ENCODE measurements at places on chromosomes 7 and 10.

GRCh38 chr7:91025906-91026390, 238.3 kb upstream of the FZD1 start:
- no peak for DNase-seq

DNA sequence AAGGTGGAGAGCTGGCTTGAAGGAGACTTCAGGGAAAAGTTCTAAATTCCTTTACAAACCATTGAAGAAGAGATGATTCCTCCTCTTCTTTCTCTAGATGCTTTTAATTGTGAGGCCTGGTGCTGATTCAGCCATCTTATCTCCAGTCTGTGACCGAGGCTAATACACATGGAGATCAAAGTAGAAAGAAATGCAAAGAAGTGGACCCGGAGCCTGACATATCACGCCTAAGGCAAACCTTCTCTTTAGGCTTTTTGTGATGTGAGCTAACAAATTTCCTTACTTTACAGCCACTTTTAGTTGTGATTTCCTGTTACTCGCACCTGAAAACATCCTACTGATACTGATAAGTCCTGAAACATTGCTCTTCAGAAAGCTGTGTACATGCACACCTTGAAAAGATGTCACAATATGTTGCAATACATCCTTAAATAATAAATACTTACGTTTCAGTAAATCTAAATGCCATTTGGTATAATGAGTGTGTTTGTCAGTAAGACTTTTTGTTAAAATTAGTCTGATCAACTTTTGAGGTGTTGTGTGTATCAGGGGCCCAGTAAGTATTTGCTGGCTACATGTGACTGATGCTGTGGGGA, 192.4 kb downstream of the BAMBI start:
- no peak for DNase-seq

DNA sequence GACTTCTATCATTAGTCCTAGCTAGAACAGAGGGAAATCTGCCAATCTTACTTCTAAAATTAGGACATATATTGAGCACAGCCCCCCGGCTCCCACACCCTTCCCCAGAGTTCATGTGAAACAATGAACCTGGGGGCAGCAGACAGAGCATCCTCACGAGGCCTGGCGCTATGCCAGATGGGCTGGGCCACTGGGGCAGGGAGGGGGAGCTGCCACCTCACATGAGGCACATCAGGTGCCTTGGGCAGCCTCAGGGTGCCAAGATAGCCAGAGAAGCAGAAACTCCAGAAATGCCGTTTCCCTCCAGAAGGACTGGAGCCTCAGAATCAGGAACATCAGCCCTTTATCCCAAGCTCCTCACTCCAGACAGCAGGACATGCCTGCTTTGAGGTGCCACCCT, 92.8 kb upstream of the LANCL2 start:
- no peak for DNase-seq

DNA sequence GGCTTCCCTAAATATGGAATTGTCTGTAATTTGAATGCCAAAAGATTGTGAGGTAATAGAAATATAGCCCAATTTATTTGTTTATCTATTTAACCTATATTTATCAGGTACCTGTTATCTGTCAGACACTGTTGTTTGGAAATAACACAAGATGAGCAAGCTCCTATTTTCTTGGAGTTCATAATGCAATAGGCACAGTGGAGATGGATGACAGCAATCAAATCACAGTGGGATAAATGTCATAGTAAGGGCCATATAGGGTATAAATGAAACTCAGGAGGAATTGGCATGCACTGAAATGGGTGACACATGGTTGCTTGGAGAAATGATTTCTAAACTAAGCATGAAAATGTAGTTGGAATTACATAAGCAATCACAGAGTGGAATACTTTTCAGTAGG, 761.8 kb upstream of the MBL2 start:
- DNase-seq = no peak

DNA sequence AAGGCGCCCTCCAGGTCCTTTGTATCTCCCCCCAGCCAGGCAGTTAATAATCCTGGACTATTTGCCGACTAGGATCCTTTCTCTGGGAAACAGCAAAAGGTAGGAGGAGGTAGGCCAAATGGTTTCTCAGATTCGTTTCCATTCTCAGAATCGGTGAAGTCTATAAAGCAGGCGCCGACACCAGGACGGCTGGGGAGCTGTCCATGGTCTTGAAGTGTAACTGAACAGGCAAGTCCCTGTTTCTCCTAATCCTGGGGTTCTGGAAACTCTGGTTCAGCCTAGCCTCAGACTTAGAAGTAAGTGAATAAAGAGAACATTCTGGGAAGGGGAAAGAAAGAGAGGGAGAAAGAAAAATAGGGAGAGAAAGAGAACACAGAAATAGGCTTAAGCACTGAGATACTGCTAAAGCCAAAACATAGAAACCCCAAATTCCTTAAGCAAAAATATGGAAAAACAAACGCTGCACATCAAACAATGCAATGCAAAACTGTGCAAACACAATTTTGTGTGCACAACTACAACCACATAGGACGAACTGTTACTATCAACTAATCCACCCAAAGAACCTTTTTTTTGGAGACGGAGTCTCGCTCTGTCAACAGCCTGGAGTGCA, 11.1 kb upstream of the INA start:
- peak; percentile 27 for DNase-seq

DNA sequence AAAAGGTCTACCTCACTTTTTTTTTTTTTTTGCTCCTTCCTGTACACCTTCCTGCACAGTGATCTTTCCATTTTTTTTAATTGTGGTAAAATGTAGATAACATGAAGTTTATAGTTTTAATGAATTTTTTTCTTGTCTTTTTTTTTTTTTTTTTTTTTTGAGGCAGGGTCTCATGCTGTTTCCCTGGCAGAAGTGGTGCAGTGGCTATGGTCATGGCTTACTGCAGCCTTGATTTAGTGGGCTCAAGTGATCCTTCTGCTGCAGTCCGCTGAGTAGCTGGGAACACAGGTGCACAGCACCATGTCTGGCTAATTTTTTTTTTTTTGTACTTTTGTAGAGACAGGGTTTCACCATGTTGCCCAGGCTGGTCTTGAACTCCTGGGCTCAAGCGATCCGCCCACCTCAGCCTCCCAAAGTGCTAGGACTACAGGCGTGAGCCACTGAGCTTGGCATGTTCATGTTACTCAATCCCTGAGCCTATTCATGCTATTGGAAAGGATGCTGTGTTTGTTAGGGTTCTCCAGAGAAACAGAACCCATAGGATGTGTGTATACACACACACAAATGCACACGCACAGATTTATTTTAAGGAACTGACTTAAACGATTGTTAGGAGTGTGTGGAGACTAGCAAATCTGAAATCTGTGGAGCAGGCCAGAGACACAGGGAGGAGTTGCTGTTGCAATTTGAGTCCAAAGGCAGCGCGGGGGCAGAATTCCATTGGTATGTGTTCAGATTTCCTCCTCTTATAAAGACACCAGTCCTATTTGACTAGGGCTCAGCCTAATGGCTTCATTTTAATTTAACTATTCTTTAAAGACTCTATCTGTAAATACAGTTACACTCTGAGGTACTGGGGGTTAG, 29.1 kb downstream of the GALNT11 start:
- no peak for DNase-seq

DNA sequence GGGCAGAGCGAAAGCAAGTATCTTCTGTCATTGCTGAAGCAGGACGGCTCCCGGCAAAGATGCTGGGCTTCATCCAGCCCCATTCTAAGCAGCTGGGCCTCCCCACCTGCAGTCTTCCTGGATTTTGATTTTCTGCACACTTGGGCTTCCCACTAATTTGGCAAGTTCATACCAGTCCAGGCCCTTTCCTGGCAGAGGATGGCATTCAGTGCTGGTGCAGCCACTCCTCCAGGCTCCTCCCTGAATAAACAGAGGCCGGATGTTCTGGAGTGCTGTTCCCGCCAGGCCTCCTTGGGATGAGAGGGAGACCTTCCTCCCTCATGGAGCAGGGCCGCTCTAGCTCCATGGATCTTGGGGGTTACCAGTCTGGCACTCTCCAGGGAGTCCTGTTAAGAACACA, 3.4 kb downstream of the BAG3 start:
- DNase-seq = no peak

GRCh38 chr10:18222866-18223265, 82.6 kb downstream of the CACNB2 start:
- no peak for DNase-seq

DNA sequence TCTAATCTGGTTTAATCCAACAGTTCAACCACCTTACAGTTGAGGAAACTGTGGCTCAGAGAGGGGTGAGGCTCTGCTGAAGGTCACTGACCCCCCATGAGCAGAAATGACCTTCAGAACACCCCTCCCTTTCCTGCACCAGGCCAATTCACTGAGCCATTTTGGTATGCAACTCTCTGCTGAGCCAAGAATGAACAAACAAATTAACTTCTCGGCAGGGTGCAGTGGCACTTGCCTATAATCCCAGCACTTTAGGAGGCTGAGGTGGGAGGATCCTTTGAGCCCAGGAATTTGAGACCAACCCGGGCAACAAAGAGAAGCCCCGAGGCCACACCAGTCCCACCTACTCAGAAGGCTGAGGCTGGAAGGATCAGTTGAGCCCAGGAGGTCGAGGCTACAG, 29.8 kb downstream of the PDGFA start:
- DNase-seq = no peak

- no peak for DNase-seq
These were observed 255.7 kb upstream of the PPP2R2D start for GRCh38 chr10:131644864-131645658.

- DNase-seq = no peak
These were observed 2.8 kb upstream of the OR6V1 start for GRCh38 chr7:143049362-143049761.

- no peak for DNase-seq
These were observed 21.3 kb downstream of the BTBD16 start for GRCh38 chr10:122292376-122292775.

DNA sequence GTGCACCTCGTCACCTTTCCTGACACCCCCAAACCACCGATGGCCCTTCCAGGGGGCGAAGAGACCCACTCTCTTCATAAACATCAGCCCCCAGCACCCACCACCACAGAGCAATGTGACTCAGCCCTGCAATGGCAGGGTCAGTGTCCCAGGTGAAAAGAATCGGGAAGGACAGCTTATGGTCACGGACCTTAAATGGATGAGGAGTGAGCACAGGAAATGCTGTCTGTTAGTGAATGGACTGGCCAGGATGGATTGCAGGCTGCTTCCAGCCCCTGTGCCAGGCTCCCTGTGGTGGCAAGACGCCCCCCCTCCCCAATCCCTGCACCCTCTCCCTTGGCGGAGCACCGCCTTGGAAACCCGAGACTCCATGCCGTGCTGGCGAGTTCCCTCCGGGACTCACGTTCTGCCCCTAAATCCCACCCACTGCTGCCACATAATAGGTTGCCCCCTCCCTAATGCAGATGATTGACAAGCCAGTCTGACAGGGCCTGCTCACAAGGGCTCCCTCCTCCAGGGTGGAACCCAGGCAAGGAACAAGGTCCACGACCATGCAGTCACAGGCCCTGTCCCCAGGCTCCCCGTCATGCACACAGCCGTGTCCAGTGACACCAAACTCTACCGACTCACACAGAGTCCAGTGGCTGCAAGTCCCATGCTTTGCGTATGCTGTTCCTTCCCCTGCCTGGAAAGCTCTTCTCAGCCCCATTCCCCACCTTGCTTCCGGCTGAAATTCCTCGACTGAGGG, 7.3 kb downstream of the ASB13 start:
- no peak for DNase-seq

DNA sequence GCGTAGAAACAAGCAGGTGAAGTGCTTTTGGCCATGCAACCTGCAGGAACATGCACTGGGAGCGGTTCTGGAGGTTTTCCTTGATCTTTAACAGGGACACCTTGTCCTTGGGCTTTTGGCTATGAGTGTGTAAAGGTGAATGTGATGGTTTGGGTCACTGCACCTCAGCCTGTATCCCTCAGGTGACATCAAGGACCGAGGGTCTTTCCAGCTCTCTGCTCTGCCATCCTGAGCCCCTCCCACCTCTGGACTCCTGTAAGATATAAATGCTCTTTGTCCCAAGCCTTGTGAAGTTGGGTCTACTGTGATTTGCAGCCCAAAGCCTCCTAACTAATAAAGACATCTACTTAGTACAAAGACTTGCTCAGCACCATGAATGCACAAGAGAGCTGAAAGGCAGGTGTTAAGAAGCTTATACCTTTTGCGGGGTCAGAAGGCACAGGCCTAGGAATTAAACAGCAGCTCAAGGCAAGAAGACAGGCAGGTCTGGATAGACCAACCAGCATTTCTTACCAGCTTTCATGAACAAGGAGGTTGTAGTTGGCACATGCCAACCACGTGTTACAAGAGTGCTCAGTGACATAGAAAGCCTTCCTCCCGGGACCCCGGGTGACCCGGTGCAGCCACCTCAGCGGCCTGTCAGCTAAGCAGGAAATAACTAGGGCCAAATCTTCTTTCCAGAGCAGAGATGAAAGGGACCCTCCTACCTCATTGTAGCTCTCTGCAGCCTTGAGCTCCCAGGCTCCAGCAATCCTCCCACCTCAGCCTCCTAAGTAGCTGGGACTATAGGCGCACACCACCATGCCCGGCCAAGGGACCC, 89.9 kb downstream of the CARD11 start:
- no peak for DNase-seq

- no peak for DNase-seq
These were observed 97.3 kb downstream of the GLI3 start for GRCh38 chr7:42139751-42140150.

DNA sequence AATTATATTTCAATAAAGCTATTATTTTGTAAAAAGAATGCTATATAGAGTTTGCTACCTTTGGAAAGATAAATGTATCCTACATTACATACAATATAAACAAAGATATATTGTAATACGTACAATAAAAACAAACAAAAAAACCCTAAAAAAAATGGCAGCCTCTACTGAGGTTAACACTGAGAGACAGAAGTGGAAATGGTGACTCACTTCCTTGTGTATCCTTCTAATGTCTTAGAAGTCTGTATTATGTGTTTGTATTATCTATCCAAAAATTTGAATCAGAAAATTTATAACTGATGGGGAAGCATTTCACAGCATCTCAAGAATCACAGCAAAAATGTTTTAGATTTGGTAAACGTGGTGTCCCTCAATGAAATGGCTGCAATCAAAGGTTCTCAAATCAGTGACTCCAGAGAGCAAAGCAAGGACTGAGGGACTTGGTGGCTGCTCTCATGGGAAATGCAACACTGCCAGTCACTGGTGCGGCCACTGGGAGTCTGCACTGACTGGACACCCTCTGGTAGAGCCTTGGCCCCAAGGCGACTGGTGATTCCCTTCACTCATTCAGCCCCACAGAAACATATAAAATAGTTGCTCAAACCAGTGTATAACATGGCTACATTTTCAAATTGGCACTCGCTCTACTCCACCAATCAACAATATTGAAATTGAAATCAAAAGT, 53.8 kb downstream of the PANK1 start:
- DNase-seq = no peak

DNA sequence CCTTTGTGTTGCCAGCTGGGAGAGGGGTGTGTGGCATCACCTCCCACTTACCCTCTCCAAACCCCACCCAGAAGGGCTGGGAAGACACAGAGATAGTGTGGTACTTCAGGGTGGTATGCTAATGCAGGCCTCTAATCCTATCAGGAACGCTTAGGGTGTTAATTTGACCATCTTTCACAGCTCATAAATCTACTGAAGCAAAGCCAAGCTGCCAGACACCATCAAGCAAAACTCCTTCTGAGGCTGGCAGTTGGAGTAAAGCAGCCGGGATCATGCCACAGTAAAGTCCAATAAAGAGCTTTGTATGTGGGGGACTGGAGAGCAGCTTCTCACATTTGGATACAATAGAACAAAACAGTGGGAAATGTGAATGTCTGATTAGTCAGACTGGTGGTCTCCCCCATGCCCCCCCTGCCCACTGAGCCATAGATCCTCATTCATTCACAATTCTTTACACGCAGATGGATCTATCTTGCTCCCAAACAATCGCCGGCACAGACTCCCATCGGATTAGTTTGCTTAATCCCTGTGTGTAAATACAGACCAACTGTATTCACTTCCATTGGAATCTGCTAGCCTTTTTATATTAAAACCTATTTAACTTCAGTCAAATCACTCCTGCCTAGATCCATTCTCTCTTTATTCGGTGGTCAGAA, 29.6 kb downstream of the FGFBP3 start:
- DNase-seq = no peak
